CD4-positive, alpha-beta T cell treated with Interferon alpha-2 for 1 hour (primary cell): ENCODE measurements at places on chromosomes 2 and 18.

GRCh38 chr2:164538240-164538866 is 82.9 kb downstream of the GRB14 start:
- no peak for DNase-seq

GRCh38 chr2:226020956-226021355 is 621.4 kb downstream of the NYAP2 start:
- no peak for DNase-seq

DNA sequence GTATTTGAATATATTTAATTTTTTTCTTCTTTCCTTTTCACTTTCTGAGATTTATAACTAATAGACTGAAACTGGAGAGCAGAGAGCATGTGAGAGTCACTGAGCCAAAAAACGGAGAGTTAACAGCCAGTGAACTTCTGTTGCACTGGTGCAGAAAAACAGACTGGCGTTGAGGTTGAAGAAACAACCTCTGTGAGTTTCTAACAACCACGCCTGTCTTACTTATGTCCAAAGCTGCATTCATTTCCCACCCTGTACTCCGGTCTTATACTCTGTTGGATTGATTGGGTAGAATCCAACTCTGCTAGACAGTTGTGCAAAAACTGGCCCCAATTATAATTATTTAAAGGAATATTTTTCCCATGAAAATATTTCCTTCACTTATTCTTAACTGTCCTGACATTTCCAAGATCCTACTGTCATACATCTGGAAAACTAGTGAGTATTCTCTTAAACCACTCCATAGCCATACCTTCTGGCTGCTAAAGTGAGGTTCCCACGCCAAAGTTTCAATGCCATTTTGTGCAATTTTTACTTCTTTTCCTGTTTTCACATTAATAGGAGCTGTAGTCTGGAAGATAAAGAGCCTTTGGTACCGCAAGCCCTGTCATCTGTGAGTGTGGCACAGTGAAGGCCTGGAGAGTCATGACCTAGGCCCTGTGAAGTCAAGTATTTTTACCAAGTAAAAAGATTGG is 9.4 kb downstream of the CYP1B1 start:
- no peak for DNase-seq

GRCh38 chr18:35282353-35282752 is 7.7 kb downstream of the ZSCAN30 start:
- no peak for DNase-seq

GRCh38 chr18:59324623-59324971 is 6.1 kb upstream of the CPLX4 start:
- no peak for DNase-seq

- DNase-seq: no peak
Observed at GRCh38 chr2:239249048-239249447, 151.8 kb downstream of the HDAC4 start.

DNA sequence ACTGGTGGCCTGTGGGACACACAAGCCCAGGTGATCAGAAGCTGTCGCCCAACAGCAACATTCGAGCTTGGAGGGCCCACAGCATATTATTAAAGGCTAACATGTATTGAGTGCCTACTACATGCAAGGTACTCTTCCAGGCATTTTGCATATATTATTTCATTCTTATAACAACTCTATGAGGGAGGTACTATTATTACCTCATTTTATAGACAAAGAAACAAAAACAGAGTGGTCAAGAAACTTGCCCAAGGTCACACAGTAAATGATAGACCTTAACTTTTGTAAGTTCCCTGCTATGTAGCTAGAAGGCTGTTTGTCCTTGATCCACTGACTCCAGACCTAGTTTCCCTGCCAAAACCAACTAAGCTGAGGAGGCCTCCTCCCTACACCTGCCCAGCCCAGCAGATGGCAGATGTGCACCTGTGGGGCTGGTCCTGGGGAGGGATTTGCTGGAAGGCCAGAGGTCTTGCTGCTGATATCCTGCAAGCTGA is 35.7 kb downstream of the KANSL3 start:
- no peak for DNase-seq

DNA sequence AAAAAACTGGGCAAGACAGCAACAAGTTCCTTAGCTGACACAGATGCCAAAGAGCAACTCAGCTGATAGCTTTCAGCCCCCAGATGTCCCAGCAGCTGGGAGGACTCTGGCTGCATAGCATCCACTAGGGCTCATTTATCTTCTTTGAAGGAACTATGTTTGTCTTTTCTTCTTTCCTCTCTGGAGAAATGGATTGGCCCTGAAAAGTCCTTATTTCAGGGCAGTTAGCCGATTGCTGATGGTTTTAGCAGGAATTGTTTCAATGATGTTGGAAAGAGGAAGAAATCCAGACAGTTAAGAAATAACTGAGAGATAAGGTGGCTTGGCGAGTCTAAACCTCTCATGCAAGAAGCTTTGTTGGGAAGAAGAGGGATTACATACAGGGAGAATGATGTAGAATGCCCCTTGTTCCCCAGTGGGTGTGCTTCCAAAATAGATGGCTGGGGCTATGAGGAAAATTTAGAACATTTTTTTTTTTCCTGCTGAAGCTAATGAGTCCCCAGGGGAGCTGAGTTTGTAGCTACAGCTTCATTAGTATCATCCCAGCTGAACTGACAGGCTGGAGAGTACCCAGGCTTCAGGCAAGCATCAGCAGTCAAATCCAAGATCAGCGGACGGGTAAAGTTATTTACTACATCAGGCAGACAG is 33.6 kb upstream of the SERPINE2 start:
- no peak for DNase-seq

DNA sequence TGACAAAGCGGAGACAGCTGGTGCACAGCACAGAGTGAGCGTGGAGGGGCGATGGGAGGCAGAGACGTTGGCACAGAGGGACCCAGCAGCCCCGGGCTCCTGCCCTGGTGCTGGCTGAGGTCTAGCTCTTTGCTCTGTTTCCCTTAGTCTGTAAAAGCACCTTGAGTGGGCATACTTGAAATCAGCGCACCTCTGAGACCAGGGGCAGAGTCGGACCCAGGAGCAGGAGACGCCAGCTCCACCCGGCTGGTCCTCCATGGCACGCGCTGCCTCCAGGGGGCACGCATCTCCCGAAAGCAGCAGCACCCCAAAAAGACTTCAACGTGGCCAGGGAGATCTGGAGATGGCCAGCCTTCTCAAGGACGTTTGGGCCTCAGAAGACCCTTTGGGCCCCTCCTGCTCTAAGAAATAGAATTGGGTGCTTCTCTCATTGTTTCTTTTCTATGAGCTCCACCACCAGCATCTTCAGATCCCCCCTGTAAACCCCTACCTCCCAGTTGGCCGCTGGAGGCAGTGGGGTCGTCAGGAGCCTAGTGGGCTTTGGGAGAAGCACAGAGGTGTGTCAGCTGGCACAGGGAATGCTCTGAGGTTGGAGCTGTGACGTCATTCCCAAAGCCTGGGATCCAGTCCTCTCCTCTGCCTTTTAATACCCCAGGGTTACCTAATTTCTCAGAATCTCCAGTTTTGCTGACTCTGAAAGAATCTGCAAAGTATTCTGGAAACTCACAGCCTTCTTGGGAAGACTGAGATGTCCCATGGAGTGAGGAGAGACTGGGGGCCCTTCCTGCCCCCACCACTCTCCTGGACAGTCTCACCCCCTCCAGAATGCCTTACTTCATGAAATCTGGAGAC is 58.9 kb downstream of the CIB4 start:
- DNase-seq: no peak

- DNase-seq: no peak
Observed at GRCh38 chr2:118457951-118458350, 369.7 kb downstream of the INSIG2 start.

DNA sequence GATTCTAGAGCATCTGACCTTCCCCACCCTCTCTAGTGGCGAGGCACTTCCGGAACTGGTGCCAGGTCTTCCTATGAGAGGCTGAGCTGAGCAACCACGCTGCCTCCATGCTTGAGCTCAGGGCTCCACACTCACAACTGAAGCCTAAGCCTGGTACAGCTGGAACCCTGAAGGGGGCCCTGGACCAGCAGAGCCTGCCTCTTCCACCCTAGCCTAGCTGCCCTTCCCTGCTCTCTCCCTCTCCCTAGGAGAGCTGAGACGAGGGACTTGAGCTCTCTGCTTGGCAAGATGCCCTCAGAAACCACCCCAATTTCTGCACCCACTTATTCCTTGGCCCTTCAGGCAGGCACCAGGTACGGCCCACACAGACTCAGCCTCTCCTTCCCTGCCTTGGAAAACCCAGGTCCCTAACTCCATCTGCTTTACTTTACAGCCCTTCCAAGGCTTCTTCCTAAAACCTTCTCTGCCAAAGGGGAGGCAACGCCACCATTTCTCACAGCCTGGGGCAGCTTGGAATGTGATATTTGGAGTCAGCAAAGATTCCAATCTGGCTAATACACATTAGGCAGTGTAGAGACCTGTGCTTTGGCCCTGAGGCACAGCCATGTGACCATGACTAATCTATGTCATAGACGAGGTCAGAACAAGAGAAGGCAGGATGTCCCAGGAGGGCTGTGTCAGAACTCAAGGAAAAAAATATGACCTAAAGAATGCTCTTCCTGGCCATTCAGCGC is 18.8 kb downstream of the COX7A2L start:
- DNase-seq: no peak

GRCh38 chr2:165833156-165833555 is 39.1 kb upstream of the GALNT3 start:
- DNase-seq: no peak

- no peak for DNase-seq
Observed at GRCh38 chr2:215973145-215973792, 40.1 kb downstream of the MREG start.

DNA sequence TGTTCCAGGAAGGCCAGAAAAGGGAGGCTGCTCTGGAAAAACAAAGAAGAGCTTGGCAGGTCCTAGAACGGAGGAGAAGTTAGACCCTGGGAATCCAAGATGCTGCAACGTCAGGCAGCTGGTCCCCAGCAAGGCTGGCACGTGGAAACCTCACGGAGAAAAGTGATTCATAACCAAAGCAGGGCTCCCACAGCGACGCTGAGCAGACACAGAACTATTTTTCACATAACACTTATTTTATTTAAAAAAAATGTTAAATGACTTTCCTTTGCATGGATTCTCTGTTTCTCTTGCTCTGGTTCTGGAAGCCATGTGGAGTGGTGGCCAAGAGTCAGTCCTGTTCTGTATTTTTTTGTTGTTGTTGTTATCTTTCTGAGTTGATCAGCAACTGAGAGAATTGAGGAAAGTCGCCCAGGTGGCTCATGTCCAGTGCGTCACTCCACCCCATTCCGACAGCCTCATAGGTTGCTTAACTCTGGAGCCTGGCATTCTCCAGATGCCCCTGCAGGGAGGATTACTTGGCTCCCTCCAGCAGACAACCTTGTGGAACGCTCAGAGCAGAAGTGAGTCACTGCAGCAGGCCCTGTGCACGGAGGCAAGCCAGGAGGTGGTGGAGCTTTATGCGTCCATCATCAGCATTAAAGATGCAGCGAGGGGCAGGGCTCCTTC is 229.9 kb upstream of the HDAC4 start:
- DNase-seq: no peak

DNA sequence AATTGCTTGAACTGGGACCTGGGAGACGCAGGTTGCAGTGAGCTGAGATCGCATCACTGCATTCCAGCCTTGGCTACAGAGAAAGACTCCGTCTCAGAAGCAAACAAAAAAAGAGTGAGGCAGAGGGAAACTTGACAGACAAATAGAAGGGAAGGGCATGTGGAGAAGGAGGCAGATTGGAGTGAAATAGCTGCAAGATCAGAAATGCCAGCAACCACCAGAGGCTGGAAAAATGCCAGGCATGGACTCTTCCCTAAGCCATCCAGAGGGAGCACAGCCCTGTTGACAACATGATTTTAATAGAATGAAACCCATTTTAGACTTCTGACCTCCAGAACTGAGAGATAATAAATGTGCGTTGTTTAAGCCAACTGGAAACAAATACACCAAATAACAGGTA is 447.2 kb upstream of the SPHKAP start:
- no peak for DNase-seq

DNA sequence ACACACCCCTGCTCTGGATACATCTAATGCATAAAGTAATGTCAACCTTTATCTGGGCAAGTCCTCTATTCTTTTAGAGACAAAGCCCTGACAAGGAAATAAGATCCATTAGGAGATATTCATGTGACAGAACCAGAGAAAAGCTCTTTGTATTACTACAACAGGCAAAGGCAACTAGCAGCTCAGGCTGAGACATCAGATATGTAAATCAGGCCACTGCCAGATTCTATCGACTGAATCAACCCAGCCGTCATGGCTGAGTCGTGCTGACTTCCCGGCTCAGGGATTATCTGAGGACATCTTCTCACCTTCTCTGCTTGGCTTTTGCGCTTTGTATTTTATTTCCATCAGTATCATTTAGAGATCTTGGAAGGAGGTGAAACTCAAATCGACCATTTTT is 294.5 kb downstream of the PLCL1 start:
- DNase-seq: no peak

DNA sequence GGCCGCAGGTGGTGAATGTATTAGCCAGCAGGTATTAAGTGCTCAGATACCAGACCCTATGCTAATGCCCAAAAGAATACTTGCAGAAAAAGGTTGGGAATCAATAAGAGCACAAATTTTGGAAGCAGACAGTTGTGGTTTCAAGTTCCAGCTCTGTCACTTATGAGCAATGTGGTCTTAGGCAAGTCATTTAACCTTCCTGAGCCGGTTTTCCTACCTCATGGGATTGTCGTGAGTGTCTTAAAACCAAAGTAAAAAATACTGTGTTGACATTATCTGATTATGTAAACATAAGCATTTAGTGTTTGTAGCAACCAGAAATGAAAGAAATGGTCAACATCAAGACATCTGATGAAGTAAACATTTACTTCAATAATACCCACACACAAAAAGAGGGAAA is 93.0 kb upstream of the CHST9 start:
- DNase-seq: no peak

- no peak for DNase-seq
Observed at GRCh38 chr2:103174711-103175110, 412.9 kb downstream of the TMEM182 start.

DNA sequence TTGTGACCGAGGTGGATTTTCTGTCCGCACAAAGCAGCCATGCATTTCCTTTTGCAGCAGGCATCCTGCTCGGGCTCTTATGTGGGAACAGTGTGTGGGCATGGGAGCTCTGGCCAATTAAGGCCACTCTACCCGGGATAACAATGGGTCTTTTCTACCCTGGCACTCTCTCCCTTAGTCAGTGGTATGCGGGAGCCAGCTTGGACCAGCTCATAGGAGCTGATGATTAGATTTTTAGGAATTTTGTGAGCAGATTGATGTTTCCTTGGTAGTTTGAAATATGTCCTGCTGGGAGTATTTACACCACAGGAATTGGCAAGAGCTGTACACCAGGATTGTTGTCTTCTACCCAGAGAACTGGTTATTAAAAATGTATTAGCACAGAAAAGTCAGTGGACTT is 89.3 kb downstream of the SPP2 start:
- no peak for DNase-seq

DNA sequence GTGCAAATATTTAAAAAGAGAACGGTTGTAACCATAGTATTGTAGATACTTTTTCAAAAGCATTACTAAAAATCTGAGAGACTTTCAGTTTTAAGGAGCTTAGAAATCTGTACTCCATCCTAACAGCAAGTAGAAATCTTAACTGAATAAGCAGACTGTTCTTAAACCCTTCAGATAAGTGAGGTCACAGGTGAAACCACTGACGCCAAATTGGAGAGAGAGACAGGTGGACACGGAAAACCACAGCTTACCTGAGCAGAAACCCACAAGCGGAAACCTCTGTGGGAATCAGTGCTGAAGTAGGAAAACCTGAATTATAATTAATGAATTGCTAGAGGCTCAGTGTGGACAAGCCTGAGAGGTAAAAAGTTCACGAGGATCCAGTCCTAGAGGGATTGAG is 959.4 kb upstream of the CELF4 start:
- DNase-seq: no peak

GRCh38 chr2:130765464-130765863 is 10.1 kb downstream of the AMER3 start:
- no peak for DNase-seq

GRCh38 chr2:23745068-23745725 is 181.7 kb downstream of the ATAD2B start:
- DNase-seq: no peak

GRCh38 chr18:71106701-71107100 is 817.9 kb downstream of the SOCS6 start:
- DNase-seq: no peak
